ENCODE measurements at places on chromosomes 12 and 14. TPM values are rescaled to one million over a fixed set of nuclear protein-coding genes. Genes with fewer than 3 reads are reported as not detected.
A peak's percentile ranks its signal among the peaks of the same experiment; 100 is the strongest.

The ZDHHC22 gene
- not detected for total RNA-seq

The IFNG gene
- total RNA-seq = not detected

The EFCAB11 gene
- 2.7 TPM for total RNA-seq

GRCh38 chr14:44771496-44771895 is 190.3 kb downstream of the KLHL28 start:
- H3K27ac ChIP-seq = no peak overlapping the region
- no peaks in the 10 kb centered on the region for H3K4me1 ChIP-seq
- DNase-seq = no peak
- H3K4me3 ChIP-seq = no peak overlapping the region

- H3K36me3 ChIP-seq = no peaks in the 10 kb centered on the region
- DNase-seq = no peak
- no peaks in the 10 kb centered on the region for H3K27me3 ChIP-seq
- H3K27ac ChIP-seq = no peak overlapping the region
- H3K4me1 ChIP-seq = peaks cover 10% of the 10 kb centered on the region
Observed at GRCh38 chr14:96125536-96125935, 79.1 kb upstream of the BDKRB2 start.

- peak overlapping the region; percentile 60 for H3K27ac ChIP-seq
- peaks cover 99% of the 10 kb centered on the region for H3K4me1 ChIP-seq
- no peaks in the 10 kb centered on the region for H3K27me3 ChIP-seq
- no peaks in the 10 kb centered on the region for H3K36me3 ChIP-seq
- peak overlapping the region; percentile 20 for H3K4me3 ChIP-seq
Observed at GRCh38 chr14:73753887-73754795, 40.0 kb upstream of the PNMA1 start.

DNA sequence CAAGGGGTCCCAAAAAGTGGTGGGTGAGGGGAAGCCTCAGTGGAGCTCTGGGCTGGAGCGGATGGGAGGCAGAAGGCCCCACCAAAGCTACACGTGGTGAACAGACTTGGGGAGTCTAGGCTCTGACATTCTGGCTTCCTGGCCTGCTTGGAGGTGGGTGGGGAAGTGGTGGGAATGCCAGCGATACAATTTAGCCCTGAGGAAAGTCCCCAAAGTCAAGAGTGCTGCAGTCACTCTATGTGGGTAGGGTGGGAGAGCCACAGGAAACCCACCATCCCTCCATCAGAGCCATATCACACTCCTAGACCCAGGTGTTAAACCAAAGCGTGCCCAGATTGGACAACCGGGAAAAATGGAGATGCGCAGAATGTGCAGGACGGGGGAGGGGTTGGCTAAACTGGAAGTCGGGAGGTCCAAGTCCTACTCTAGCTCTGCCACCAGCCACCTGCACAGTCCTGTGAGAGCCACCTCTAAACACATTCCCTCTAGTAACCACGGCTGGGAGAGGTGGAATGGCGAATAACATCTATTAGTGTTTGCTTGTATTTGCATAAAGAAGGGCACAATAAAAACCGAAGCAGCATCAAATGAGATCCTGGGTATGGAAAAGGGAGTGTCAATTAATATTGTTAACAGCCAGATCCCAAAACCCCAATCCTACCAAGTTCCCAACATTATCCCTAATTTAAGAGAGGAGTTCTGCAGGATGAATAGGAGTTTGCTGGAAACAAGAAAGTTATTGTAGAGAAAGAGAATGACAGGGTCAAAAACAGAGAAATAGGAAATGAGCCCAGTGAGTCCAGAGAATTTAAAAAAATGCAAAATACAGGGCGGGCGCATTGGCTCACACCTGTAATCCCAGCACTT is 14.0 kb upstream of the CD9 start:
- no peak overlapping the region for H3K4me3 ChIP-seq
- H3K36me3 ChIP-seq = no peaks in the 10 kb centered on the region
- no peak overlapping the region for H3K27ac ChIP-seq
- H3K27me3 ChIP-seq = no peaks in the 10 kb centered on the region
- H3K4me1 ChIP-seq = peaks cover 30% of the 10 kb centered on the region
